ENCODE measurements at places on chromosomes 7 and 10.
A peak's percentile ranks its signal among the peaks of the same experiment; 100 is the strongest.

GRCh38 chr7:66912195-66912594, 8.8 kb upstream of the TMEM248 start:
- no peak for DNase-seq

- DNase-seq, result no peak
Measured at GRCh38 chr7:7418997-7419396, 116.7 kb downstream of the COL28A1 start.

- DNase-seq, result no peak
Measured at GRCh38 chr7:98090116-98090515, 16.5 kb upstream of the LMTK2 start.

- DNase-seq, result no peak
Measured at GRCh38 chr7:82389876-82390275, 53.7 kb downstream of the CACNA2D1 start.

GRCh38 chr10:92747600-92747999, 57.8 kb downstream of the HHEX start:
- DNase-seq, result no peak

DNA sequence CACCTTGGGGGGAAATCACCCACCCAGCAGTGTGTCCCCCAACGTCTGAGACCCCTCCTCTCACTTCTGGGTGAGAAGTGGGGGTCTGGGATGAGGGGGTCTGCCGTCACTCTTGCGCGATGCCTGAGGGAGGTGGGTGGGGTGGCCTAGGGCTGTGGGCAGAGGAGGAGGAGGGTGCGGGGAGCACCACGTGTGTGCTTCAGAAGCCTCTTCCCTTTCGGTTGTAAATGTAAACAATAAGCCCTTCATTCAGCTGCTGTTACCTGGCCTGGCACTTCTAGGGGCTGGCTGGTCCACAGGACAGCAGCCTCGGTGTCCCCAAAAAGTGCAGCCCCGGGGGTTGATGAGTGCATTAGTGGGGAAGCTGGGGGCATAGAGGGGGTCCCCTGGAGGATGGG, 1.3 kb downstream of the CLIP2 start:
- DNase-seq, result peak; percentile 37

GRCh38 chr10:110176141-110177030, 31.0 kb upstream of the MXI1 start:
- no peak for DNase-seq

DNA sequence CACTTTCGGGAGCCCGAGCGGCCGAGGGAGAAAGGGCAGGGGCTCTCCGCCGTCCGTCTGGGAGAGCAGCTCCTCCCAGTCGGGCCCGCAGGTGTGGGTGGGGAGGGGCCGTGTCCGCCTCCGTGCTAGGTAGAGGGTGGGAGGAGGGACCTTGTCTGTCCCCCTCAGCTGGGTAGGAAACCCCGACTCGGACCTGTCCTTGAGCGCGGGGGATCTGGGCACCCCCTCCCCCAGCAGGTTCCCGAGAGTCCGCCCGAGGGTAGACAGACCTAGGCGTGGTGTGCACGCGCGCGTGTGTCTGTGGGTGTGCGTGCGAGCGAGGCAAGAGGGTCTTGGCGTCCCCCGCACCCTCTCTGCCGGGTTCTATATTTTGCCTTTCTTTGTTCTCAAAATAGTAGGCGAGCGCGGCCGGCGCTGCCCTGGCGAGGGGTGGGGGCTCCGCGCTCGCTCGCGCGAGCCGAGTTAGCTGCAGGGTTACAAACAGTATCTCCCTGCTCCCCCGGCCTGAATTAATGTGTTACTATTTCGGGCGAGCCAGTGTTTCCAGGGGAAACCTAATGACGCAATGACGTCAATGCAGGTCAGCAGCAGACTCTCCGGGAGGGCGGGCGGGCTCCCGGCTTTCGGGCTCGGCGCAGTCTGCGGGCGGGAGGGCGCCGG, 73.9 kb upstream of the LEP start:
- peak; percentile 59 for DNase-seq

GRCh38 chr10:35464825-35465456, 128.6 kb downstream of the CCNY start:
- DNase-seq, result no peak

DNA sequence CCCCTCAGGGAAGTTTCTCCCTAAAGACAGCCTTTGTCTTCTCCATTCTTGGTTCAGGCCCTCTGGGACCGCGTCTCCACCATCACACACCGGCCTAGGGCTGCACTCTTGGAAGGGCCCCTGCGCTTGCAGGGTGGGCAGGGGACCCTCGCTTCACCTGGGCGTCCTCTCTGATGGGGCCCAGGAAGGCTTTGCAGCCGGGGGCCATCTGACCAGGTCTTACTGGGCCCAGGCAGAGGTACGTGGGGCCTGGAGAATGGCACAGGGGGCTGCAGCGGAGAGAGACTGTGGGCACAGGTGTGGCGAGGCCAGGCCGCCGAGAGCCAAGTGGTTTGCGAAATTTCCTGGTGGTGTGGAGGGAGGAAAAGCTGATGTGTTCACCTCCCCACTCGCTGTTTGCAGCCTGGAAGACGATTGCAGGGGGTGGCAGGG, 44.4 kb downstream of the ALOX5 start:
- no peak for DNase-seq

DNA sequence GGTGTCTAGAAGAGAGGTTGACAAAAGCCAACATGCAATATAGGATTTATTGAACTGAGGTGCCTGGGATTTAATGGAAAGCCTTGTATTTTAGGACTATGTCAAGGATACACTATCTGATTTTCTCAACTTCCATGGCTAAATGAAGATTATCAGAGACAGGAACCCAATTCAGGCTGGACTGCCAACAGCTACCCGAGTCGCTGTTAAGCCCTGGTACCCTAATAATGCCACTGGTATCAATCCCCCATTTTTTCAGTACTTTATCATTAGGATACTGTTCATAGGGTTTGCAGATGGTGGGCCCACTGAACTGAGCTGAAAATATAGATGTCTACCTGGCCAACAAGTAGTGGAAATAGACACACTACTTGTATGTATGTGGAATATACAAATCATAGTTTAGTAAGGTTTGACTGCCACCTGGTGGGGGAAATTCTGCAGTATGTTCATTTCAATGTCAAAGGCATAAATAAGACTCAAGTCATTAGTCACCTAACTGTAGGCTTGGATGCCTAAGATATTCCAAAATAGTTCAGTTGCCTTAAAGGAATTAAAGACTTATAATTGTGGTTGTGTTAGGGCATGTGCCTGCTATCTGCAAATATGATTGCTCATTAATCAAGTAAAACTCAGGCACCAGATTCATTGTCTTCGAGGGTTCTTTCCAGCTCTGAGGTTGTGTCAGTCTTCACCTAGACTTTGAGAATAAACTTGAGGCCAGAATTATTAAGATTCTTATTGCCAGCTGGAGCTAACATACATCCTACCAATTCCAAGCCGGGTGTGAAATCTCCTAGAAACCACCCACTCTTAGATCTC, 34.1 kb upstream of the NOBOX start:
- peak; percentile 49 for DNase-seq

- DNase-seq, result no peak
Measured at GRCh38 chr7:45236666-45237065, 79.1 kb downstream of the RAMP3 start.

- no peak for DNase-seq
Measured at GRCh38 chr7:151299940-151300645, 41.5 kb upstream of the NUB1 start.

Data from NCI-H1105 (cell line).